ENCODE measurements at places on chromosomes 6 and 20.

DNA sequence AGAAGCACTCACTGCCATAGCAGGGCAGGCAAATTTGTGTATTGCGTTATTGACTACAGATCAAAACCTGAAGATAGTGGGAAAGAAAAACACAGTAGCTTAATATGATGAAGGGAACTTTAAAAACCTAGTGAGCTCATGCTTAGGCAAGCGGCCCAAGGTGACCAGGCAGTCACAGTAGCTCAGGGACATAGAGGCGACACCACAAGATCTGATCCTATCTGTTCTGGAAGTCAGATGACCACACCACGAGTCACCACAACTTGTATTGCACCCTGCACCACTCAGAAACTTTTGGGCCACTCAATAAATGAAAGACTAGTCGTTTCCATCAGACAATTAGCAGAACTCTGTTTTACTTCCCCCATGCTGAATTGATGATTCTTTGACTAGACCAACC, 4.9 kb downstream of the CLIC5 start:
- DNase-seq, result no peak

DNA sequence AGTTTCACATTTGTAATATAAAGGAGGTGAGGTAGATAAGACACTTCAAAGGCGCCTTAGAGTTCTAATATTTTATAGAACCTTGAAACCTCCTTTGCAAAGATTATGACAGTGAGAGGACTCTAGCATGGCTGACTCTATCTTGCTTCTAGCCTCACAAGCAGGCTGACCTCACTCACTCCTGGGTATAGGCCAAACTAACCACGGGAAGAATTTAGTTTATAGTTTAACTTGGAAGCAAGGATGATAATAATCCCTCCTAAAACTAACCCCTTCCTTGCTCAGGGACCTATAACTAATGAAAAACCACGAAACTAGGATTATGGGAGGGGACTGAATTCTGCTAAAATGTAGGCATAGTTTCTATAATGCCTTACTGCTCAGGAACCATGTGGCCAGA, 84.3 kb downstream of the FILIP1 start:
- DNase-seq, result no peak

DNA sequence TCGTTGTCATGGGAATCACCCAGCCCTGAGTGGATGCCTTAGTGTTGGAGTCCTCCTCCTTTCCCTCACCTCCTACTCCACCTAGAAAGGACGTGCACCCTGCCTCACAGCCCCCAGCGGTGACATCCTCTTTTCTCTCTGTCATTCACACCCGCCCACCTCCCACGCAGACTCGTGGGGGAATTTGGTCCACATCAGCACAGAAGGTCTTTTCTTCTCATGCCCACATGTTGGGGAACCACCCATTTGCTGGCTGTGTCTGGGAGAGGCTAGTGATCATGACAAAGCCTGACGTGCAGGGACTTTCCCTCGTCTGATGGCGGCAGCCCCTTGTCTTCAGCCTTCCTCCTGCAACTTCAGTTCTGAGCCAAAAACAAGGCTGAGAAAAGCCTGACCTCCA, 96.0 kb upstream of the CNKSR3 start:
- DNase-seq, result no peak

GRCh38 chr20:23514848-23515247, 23.9 kb downstream of the CST8 start:
- DNase-seq, result no peak

DNA sequence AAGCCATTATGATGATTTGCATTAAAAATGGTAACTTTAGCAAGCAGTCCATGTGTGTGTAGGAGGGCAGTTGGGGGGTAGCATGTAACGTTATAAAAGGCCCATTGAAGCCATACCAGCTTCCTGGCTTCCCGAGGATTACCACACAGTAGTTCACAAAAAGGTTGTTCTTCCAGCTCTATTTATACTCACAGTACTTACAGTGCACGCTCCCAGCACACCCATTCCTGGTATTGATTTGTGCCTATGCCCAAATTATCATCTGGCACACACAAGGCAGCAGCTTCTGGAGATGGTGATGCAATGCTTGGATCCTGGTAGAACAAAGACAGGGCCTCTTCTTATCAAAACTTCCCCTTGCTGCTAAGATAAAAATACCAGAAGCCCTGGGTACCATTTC, 436.8 kb downstream of the HAO1 start:
- DNase-seq, result no peak

GRCh38 chr20:51128198-51128597, 105.3 kb upstream of the KCNG1 start:
- DNase-seq, result no peak

DNA sequence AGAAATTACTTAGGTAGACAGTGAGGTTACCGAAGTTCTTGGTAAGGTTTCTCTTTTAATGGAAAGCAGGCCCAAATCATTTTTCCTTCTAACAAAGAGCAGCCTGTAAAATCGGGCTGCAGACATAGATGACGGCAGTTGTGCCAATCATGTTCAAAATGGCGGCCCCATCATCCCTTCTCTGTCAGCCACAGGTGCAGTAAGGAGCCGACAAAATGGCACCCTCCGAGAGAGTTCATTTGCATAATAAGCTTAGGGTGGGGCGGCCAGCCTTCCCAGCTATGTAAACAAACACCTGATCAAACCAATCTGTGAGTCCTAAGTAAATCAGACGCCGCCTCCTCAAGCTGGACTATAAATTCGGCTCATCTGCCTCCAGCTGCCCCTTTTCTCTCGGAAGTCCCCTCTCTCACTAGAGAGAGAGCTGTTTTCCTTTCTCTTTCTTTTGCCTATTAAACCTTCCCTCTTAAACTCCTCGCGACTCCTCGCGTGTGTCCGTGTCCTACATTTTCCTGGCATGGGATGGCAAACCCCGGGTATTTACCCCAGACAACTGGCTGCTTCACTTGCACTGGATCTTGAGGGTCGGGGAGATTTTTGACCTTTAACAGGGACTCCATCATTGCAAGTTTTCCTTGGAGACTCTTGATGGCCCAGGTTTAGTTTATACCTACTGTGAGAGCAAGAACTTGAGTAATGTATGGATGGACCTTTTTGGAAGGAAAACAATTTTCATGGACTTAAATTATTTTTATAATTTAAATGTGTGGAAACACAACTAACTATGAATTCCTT, 8.9 kb upstream of the DDR1 start:
- no peak for DNase-seq

DNA sequence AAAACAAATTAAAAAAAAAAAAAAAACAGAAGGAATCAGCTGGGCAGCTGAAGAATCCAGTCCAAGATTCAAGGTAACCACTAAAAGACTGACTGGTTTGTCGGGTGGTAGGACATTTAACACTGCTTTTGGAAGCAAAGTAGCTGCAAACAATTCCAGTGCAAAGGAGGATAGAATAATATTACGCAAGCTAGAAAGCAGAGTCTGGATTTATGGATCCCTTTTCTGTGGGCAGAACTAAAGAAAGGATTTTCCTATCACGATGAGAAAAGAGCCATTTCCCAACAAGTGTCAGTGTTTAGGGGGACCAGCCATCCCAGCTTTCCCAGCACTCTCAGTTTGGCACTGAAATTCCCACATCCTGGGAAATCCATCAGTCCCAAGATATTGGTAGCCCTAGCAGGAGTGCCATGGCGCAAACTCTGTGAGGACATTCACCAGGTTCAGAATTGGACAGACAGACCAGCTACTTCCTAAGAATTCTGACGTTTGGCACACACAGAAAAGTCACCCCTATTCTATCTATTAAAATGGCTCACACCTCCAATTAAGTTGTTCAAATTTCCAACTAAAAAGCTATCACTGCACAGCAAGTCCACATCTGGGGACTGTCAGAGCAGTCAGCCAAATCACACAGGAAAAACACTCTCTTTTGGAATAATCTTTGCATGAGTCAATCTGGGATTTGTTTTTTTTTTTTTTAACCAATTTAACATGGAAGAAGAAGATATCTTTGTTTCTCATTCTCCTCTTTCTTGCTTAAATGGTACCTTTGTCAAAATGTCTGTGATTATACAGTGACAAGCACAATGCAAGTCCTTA, 356.8 kb upstream of the ARID1B start:
- DNase-seq, result no peak

DNA sequence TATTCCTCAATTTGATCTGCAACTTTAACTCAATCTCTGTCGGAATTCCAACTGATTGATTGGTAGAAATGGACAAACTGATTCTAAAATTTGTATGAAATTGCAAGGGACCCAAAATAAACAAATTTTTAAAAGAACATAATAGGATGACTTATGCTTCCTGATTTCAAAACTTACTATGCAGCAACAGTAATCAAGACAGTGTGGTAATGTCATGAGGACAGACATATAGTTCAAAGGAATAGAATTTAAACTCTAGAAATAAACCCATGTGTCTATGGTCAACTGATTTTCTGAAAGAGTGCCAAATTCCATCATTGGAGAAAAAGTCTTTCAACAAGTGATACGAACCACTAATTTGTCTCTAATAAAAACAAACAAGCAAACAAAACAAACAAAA, 1320.1 kb upstream of the GJE1 start:
- no peak for DNase-seq

Data from globus pallidus (tissue), 1 donor.